ENCODE measurements at places on chromosomes 2 and 18.

DNA sequence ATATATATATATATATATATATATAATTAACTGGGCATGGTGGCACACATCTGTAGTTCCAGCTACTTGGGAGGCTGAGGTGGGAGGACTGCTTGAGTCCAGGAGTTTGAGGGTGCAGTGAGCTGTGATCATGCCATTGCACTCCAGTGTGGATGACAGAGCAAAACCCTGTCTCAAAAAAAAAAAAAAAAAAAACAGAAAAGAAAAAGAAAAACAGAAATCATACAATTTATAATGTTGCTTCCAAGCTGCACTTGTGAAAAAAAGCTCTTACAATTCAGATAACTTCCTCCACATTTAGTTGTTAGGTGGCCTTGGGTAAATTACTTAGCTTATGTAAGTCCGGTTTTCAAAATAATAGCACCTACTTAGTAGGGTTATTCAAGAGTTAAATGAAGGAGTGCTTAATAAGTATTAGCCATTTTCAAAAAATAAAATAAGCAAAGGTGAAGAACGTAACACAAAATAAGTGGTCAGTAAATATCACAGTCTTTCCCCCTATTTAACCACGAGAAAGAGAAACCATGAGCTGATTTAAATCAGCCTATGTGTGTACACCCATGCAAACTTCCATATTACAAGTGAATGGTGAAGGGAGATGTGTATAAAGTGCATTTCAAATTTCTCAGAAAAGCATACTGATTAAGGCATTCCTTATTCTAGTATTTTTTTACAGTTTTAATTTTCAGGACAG is 2.3 kb downstream of the WIPF1 start:
- DNase-seq, result no peak

DNA sequence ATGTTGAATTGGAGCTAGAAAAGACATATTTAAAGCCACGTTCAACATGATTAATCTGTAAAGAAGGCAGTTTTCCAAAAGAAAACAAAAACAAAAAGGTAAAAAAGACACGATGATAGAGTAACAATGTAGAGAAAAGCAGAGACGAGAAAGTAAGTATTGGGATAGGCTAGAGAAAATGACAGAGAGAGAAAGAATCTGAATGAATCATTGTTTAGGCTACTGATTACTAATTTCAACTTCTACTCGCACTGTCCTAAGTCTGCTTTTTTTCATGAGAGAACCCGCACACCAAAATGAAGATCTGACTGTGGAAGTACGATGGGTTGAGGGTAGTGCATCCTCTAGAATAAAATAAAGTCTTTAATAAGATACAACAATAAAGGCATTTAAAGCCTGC is 1599.2 kb upstream of the TMEFF2 start:
- DNase-seq, result no peak

DNA sequence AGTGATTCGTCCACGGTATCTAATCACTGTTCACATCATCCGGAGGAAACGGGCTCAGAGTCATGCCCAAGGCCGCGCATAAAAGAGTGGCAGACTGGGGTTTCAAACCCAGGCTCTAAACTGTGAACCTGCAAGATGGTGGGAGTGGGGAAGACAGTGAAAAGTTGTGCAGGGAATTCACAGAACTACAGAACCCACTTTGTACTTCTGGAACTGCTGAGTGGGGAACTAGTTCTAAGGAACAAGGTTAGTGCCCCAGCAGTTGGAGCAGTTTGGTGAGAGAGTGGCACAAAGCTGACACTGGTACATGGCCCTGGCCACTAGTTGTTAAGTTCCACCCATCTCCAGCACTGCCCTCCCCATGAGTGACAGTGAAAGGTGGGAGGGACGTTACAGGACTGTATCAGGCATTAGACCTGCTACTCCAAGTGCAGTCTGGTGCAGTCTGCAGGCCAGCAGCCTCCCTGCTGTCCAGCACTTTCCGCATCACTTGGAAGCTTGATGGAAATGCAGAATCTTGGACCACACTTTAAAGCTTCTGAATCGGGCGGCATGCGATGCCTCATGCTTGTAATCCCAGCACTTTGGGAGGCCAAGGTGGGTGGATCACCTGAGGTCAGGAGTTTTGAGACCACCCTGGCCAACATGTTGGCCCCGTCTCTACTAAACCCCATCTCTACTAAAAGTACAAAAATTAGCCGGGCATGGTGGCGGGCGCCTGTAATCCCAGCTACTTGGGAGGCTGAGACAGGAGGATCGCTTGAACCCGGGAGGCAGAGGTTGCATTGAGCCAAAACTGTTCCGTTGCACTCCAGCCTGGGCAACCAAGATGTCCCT is 47.3 kb downstream of the C2orf42 start:
- DNase-seq, result peak; percentile 54

GRCh38 chr2:203997481-203997880 is 60.9 kb downstream of the ICOS start:
- no peak for DNase-seq

- peak; percentile 36 for DNase-seq
Observed at GRCh38 chr2:237723602-237724001, 75.0 kb upstream of the RBM44 start.

DNA sequence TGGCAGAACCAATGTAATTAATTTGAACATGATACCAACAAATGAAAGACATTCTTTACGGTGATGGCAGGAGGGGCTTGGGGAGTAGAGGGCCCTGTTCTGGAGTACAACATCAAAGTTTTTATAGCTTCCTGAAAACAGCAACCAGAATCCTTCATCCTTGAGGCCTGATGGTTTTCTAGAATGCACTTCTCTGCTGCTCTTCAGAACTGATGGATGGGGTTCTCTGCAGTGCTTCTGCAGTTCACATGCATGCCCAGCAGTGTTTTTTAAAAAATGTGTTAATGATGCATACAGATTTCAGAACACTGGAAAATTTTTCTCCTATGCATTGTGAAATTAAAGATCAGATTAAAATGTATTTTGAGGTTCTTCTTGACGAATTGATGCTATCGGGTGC is 2.5 kb downstream of the LTBP1 start:
- no peak for DNase-seq

Data from naive B cell (primary cell).